Aorta (tissue), 5 donors: ENCODE measurements at places on chromosomes 2 and 18.

DNA sequence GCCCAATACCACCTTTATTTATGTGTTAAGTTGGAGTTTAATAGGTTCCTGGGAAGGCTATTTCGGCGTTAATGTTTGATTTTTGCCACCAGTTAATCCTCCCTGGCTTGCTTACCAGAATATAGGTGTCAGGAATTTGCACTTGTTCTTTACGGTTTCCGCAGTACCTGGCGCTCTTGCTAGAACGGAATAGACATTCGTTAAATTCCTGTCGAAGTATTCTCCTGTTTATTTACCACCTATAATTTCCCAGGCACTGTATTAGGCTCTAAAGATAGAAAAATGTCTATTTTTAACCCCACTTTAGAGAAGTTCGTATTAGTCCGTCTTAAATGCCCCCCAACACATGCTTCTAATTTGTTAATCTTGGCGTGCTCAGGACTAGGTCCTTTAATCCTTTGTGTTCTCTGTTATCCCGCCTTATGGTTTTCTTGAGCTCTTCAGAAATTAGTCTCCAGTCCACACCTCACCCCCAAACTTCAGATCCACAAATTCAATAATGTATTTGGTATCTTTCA, 575 bp downstream of the CCDC150 start:
- no peak for DNase-seq

- DNase-seq, result no peak
Measured at GRCh38 chr2:142840436-142840835, 37.0 kb upstream of the KYNU start.

DNA sequence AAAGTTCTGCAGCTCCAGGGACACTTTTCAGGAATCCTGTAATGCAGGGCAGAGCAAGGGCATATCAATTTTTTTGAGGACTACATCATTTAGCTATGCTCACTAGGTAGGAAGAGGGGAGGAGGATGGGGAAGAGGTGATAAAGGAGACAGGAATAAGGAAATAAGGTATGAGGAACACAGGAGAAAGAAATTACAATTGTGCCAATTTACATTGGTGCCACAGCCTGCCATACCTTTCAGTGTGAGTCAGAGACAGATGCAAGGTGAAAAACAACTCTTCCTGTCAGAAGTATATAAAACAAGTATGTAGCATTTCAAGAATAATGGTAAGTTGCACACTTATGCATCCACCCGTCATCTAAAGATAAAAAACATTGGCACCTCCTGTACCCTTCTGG, 5.4 kb upstream of the MRPS9 start:
- DNase-seq, result no peak

GRCh38 chr2:144261966-144262365, 258.0 kb downstream of the ZEB2 start:
- DNase-seq, result no peak

DNA sequence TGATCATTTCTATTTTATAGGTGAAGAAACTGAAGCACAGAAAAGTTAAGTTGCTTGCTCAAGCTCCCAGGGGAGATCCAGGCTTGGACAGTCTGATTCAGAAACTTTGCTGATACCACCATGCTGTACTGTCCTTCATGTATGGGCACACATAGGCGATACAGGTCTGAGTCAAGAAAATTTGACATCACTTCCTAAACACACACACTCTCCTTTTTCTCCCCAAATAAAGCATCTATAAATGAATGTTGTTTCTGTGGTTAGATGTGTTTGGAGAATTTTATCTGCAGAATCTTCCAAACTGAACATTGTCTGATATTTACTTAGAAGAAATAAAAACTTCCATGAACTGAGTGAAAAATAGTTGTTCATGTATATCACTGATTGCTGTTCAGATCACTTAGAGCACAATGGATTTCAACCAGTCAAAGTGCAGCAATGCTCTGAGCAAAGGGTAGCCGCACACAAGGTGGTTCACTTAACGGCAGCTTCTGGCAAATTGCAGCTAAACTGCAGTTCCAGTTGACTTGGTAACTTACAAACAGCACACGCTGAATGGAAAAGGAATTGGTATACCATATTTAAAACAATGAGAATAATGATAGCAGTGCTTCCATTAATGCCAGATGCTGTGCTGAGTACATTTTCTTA, 10.0 kb upstream of the AGFG1 start:
- no peak for DNase-seq

DNA sequence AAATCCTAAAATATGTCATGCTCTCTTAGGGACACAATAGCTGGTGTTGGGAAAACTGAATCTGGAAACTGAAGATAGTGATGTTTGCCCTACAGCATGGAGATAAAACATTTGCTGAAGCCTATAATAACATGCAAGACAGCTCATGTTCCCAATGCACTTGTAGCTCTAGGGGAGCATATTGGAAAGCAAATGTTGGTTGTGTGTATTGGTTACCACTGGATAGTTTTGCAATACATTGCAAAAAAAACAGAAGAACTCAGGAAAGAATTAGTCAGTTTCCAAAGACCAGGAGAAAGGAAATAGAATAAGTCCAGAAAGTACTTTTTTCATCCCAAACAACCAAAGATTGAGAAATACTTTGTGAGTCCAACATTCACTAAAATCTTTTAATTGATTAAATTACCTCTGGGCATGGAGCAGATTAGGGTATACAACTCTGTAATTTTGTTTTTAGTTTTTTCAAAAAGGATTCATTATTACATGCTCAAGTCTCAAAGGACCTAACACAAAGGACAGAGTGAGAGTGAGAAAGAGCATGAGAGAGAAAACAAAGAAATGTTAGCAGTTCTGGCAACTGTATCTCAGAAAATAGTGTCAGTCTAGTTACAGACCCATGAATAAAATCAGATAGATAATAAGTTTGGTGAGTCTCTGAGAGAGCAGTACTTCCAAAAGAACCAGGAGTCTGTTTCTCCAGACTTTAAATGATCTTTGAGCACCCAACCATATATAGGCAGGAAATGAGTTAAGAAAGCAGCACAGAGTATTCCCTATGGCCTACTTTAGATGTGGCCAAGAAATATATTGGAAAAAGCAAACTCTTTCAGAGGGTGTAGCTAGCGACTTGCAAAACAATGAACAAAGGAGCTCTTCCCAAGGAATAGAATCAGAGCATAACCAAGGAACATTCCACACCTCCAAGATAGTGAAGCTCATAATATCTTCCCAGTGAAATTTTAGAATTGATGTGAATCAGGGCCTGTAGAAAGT, 36.6 kb upstream of the COL3A1 start:
- no peak for DNase-seq

- DNase-seq, result no peak
Measured at GRCh38 chr2:85938456-85938855, 49.7 kb upstream of the ST3GAL5 start.

DNA sequence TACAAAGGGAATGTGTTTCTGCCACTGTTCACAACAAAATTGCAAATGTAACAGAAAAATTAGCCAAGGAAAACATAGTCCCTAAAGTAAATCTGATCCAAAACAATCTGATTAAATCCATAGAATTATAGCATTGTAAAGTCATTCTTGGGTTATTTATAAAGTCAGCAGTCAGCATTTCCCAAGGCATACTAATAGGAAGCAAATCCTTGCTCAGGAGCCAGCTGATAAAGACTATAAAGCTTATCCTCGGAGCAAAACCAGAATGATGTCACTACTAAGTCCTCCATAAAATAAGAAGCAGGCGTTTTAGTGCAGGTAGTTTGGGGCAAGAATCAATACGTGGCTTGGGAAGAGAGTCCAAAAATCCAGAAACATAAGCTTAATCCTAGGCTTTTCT, 67.3 kb upstream of the CSRNP3 start:
- DNase-seq, result no peak

- no peak for DNase-seq
Measured at GRCh38 chr18:39454866-39455265, 1889.3 kb upstream of the CELF4 start.

- DNase-seq, result no peak
Measured at GRCh38 chr2:47345590-47345924, 57.4 kb upstream of the MSH2 start.

GRCh38 chr2:207151048-207151447, 14.7 kb downstream of the KLF7 start:
- no peak for DNase-seq

- no peak for DNase-seq
Measured at GRCh38 chr2:66202586-66202985, 232.3 kb upstream of the MEIS1 start.

- no peak for DNase-seq
Measured at GRCh38 chr2:32237996-32238395, 26.7 kb downstream of the NLRC4 start.

DNA sequence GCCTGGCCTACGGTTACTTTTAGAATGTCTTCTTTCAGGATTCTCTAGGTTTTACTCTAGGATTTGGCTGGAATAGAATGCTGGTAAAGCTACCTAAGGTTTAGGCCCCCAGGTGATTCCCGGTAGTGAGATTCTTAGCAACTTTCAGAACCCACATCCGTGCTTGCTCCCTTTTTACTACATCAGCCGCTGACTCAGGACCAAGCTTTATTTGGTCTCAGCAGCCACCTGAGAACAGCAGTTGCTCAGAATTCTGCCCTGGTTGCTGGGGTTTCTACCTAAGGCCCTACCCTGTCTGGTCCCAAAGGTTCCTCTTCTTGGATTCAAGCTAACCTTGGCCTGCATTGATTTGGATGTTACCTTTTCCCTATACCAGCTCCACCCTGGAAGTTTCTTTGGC, 36.1 kb upstream of the NDUFV2 start:
- DNase-seq, result no peak

DNA sequence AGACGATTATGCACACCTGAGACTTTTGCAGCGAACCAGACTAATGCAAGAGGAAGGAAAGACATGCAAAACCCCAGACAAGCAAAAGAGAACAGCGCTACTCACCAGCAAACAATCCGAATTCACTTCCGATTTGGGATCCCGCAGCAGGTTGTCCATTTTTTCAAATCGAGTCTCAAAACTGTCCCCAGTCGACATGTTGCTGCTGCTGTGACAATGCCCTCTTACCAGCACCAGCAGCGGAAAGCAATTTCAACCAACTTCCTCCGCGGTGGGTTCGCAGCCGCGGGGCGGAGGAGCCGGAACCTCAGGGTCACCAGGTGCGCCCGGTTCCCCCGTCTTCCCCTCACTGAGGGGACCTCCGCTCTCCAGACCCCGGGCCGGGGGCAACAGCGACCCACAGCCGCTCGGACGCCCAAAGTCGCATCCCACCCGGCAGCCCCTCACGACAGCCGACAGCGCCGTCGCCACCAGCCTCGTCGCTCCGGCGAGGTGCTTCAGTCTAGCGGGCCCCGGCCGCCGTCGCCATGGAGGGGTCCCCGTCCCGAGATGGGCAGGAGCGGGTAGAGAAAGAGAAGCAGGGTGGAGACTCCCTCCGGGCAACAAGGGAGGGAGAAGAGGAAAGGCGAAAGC, 784 bp downstream of the ROCK1 start:
- peak; percentile 66 for DNase-seq

GRCh38 chr2:235594041-235594440, 100.2 kb downstream of the AGAP1 start:
- no peak for DNase-seq

GRCh38 chr18:12659904-12660605, 2.1 kb upstream of the SPIRE1 start:
- no peak for DNase-seq

- DNase-seq, result no peak
Measured at GRCh38 chr2:157172866-157173578, 84.5 kb upstream of the GALNT5 start.

GRCh38 chr2:64606479-64607363, 47.0 kb downstream of the SERTAD2 start:
- DNase-seq, result peak; percentile 94

- DNase-seq, result no peak
Measured at GRCh38 chr2:221314786-221315185, 257.3 kb downstream of the EPHA4 start.

- DNase-seq, result no peak
Measured at GRCh38 chr2:1567556-1568344, 154.5 kb downstream of the TPO start.

DNA sequence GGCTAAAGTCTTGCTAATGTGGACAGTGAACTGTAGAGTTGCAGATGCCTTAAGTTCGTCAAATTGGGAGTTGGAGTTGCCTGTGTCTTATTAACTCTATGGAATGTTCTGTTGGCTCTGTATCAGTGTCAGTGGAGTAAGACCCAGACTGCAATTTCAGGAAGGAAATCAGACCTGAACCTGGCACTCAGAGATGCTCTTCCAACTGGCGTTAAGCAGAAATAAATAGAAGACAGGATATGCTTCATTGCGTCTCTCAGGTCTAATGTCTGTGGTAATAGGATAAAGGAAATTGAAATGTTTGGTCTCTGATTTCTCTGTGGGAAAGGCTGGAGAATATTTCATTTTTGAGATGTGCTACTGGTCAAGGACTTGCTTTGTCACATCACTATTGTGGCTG, 846.7 kb upstream of the ID2 start:
- no peak for DNase-seq

DNA sequence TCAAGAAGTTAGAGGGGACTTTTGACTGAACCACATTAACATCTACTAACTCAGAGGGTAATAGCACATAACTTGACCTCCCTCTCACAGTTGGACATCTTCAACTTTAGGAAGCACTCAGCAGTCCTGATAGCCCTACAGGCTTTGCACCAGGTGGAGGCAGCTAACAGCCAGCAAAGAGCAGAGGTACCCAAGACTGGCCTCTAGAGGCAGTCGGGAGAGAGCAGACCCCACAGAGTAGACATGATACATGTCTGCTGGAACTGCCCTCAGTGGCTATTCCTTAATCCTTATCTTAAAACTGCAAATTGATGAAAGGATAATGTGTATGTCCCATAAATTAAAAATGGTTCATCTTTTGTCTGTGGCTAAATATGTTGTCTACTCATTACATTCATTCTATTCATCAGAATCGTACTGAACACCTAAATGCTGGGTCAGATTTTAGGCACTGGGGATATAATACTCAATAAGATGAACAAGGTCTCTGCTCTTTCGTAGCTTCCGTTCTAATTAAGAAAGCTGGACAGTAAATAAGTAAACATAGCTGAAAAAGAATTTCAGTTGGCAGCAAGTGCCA, 49.8 kb downstream of the CAB39 start:
- DNase-seq, result no peak

DNA sequence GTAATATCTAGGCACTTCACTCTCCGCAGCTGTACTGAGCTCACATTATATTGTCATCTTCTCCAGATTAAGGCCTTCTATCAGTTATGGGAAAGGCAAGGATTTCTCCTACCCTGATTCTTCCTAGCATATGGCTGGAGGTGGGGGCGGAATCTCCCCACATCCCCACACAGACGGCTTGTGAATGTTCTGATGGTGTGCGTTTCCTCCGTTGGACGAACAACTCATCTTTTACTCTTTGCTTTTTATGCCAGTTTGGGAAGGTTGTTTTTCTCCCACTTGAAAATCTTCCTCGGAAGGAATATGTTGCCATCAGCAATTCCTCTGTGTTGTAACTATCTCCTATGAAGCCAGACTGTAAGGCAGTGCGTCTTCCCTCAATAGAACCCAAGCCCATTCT, 24.3 kb downstream of the KLHL29 start:
- DNase-seq, result no peak

DNA sequence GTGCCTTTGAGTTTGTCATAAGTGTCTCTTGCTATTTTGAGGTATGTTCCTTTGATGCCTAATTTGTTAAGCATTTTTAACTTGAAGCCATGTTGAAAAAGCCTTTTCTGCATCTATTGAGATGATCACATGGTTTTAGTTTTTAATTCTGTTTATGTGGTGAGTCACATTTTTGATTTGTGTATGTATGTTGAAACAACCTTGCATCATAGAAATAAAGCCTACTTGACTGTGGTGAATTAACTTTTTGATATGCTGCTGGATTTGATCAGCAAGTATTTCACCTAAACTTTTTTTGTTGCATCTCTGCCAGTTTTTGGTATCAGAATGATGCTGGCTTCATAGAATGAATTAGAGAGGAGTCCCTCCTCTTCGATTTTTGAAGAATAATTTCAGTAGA, 469.7 kb downstream of the CDH2 start:
- no peak for DNase-seq
